Muscle of leg (tissue), 16 donors: ENCODE measurements at places on chromosomes 4 and X. TPM values are rescaled to one million over a fixed set of nuclear protein-coding genes. Genes with fewer than 3 reads are reported as not detected.
A peak's percentile ranks its signal among the peaks of the same experiment; 100 is the strongest.

EDNRA gene
- 43.1 TPM for polyA plus RNA-seq

MAMLD1 gene
- polyA plus RNA-seq: 15.2 TPM

SPP1 gene
- 109 TPM for polyA plus RNA-seq

GRCh38 chrX:100976211-100976610, 6.7 kb downstream of the ARL13A start:
- H3K27ac ChIP-seq: no peak overlapping the region
- H3K27me3 ChIP-seq: peaks cover 7% of the 10 kb centered on the region
- H3K36me3 ChIP-seq: no peaks in the 10 kb centered on the region
- no peaks in the 10 kb centered on the region for H3K4me1 ChIP-seq
- H3K4me3 ChIP-seq: no peak overlapping the region

DNA sequence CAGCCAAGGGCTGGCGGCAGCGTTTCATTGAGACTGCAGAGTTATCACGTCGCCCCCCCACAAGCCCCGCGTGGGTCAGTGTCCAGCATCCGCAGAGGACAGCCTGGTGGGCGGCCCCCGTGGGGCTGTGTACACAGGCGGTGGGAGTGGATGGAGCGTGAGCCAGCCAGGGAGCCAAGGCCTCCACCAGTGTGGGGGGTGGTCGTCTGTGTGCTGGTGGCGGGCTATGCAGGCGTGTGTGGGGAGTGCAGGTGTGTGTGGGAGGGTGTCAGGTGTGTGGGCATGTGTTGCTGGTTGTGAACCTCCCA, 56.5 kb upstream of the NKX1-1 start:
- no peak overlapping the region for H3K27ac ChIP-seq
- no peak for DNase-seq
- peaks cover 52% of the 10 kb centered on the region for H3K27me3 ChIP-seq
- no peak overlapping the region for H3K4me3 ChIP-seq

LYAR gene
- polyA plus RNA-seq: 15.3 TPM

DNA sequence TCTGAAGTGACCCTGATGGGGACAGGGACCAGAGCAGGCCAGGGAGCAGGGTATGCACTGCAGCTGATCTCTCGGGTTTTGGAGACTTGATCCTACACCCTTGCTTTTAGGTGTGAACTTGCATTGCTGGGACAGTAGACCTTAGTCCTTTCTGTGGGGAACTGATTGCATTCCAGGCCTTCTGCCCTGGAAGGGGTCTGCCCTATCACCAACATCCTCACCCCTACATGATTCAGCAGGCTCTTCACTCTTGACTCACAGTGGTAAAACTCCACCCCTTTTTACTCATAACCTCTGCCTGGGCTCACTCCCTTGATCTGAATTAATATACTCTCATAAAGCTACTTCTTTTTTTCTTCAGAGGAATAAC, 6.6 kb upstream of the DDX60L start:
- H3K36me3 ChIP-seq: no peaks in the 10 kb centered on the region
- H3K4me3 ChIP-seq: no peak overlapping the region
- no peaks in the 10 kb centered on the region for H3K27me3 ChIP-seq
- no peak for DNase-seq
- no peak overlapping the region for H3K27ac ChIP-seq

GRCh38 chr4:48668254-48669017, 111.6 kb downstream of the FRYL start:
- no peaks in the 10 kb centered on the region for H3K27me3 ChIP-seq
- no peak overlapping the region for H3K27ac ChIP-seq
- DNase-seq: no peak
- no peaks in the 10 kb centered on the region for H3K36me3 ChIP-seq
- H3K4me1 ChIP-seq: no peaks in the 10 kb centered on the region

EGF gene
- 13.7 TPM for polyA plus RNA-seq

- H3K27ac ChIP-seq: peak overlapping the region; percentile 38
- H3K36me3 ChIP-seq: no peaks in the 10 kb centered on the region
- no peak for DNase-seq
- H3K27me3 ChIP-seq: peaks cover 32% of the 10 kb centered on the region
- H3K4me3 ChIP-seq: no peak overlapping the region
These were observed 3.5 kb upstream of the TMSB4X start for GRCh38 chrX:12971282-12972003.

GRCh38 chr4:180811556-180811955, 1431.6 kb upstream of the TENM3 start:
- peaks cover 3% of the 10 kb centered on the region for H3K4me1 ChIP-seq
- no peaks in the 10 kb centered on the region for H3K36me3 ChIP-seq
- peak; percentile 10 for DNase-seq
- no peaks in the 10 kb centered on the region for H3K27me3 ChIP-seq
- no peak overlapping the region for H3K4me3 ChIP-seq

FGF13 gene
- polyA plus RNA-seq: 60.5 TPM
